ENCODE measurements at places on chromosomes 6 and 20.

- no peak for DNase-seq
Observed at GRCh38 chr6:165854061-165854862, 191.2 kb upstream of the PDE10A start.

DNA sequence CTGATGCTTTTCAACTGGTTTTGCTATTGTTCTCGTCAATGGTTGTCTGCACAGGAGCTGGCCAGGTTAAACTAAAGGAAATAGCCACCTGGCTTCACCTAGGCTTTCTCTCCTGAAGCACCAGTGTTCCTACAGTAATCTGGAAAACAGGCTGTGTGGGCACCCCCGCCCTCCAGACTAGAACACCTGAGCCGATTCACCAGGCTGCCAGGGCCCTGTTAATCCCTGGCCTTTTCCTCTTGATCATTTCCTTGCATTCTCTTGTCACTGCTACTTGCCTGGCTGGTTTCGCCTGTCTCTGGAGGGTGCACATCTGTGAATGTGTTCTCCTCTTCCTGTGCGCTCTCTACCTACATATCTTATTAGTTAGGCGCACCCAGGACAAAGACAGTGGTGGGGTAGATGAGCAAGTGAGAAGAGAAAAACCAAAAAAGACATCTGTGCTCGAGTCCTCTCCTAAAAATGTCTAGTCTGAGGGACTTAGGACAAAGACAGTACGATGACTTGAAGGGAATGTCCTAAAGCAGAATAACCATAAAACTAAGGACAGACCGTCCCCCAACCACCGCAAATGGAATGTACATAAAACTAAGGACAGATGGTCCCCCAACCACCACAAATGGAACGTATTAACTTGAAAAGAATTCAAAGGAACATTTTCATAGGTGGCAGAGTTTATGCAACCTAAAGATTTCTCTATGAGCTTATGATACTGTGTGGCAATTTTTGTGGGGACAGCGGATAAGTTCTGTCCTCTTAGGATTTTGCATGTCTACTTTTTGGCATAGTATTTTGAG lies 45.9 kb upstream of the EMILIN3 start:
- DNase-seq = peak; percentile 53

- peak; percentile 11 for DNase-seq
Observed at GRCh38 chr20:33693741-33694638, 7.8 kb upstream of the E2F1 start.

DNA sequence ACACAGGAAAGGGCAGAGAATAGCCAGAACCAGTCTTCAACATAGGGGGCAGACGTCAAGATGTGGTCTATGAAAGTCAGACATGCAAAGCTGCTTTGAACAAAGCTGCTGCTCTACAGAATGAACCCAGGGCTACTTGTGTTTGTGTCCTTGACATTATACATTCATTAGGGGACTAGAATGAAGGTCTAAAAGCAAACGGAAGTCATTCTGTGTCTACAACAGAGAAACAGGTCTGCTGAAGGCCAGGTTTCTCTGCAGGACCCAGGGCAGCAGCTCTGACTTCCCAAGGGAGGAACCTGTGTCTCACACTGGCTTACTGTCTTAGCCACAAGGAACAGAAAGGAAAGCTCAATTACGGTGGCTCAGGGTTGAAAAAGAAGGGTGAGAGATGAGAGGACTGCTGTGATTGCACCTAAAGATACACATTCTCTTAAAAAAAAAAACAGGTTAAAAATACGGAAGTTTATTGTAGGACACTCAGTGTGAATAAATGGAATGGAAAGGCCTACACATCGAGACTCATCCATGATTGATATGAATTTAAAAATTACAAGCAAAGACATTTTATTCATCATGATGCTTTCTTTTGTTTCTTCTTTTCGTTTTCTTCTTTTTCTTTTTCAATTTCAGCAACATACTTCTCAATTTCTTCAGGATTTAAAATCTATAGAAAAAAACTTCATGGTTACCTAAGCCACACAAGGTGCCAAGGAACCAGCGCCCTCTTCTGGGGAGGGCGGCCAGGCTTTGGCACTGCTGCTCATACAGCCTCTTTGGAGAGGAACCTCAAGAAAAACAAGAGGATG lies 6.7 kb downstream of the PSMA7 start:
- DNase-seq = peak; percentile 60

DNA sequence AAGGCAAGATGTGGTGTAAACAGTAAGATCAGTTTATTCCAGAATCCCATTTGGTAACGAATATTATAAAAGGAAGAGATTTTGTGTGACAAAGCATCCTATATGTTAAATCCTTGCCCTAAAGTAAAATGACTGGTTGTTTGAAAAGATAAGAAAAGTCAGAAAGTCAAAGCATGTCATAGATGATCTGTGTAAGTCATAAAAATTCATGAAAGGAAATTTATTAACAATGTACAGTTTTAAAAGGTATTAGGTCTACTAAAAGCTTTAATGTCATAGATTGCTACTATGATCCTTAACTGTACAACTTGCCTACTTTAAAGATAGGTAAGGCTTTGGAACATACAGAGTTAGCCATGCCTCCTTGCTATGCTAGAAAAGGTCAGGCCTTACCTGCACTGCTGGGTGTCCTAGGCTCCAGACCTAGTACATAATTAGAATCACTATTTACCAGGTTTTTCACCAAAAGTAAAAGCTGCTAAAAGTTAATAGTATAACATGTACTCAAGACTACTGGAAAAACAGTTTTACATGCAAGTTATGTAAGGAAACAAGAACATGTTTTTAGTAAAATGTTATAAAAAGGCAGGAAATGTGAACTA lies 1090.1 kb upstream of the ADGRB3 start:
- DNase-seq = no peak

DNA sequence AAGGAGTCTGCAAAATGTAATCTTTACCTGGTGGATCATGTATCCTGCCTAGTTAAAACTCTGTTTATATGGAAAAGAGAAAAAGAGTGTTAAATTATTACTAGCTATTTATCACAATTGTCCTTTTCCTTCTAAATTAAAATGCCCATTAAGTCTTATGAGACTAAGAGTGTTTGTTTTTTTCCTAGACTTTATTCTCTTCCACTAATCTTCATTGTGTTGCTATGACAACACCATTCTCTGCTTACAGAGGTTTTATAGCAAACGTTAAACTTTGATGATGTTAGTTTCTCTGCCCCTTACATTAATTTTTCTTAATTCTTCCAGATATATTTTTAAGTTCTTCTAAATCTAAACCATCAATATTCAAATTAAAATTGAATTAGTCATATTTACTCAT lies 420.8 kb downstream of the TBC1D32 start:
- no peak for DNase-seq

GRCh38 chr20:11651647-11652046 lies 266.0 kb upstream of the BTBD3 start:
- no peak for DNase-seq

DNA sequence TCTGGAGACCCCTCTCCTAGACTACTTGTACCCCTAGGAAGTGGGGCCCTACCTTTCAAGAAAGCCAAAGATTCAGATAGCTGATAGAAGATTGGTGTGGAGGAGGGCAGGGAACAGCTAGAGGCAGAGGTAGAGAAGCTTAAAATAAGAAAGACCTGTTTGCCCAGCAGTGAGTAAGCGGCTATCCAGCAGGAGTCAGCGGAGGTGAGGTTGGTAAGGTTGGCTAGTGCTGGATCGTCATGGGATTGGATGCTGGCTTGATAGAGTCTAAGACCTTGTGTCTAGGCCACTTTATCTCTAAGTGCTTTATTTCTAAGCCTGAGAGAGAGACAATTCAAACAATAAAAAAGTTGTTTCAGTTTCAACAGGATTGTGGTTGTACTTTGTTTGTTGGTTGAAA lies 19.1 kb downstream of the ANKS1A start:
- no peak for DNase-seq

DNA sequence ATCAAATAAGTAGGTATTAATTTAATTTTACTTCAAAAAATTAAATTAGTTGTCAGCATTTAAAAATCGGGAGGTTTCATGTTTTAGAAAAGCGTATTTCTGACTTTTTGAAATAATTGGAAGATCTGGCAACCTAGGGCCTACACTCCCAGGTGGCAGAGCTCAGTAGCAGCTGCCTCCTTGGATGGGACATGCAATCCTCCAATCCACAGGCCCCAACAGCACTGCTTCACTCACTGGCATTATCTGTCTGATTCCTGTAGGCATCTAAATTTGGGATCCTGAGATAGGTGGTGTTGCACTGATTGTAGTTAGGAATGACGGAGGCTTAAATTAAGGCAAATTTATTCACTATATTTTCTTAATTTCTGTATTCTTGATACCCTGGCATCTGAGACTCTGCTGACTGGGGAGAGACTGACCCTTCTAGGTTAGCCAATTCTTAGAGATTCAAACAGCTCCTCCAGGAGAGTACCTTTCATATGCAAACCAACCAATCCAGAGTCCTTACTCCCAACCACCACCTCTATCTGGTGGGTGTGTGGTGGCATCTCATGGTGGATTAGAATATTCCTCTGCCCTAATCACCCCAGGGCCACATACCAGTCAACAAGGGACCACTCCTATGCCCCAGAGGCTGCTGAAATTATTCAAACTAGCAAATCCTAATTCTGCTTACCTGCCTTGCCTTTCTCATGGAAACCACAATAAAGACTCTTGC lies 146.6 kb upstream of the GLP1R start:
- no peak for DNase-seq

- DNase-seq = peak; percentile 25
Observed at GRCh38 chr6:161736781-161737292, 463.0 kb upstream of the AGPAT4 start.

- DNase-seq = no peak
Observed at GRCh38 chr6:2204272-2204671, 41.1 kb downstream of the GMDS start.

GRCh38 chr20:36028106-36028808 lies 59.9 kb downstream of the CNBD2 start:
- no peak for DNase-seq

- DNase-seq = no peak
Observed at GRCh38 chr6:1497761-1498105, 108.4 kb downstream of the FOXF2 start.

DNA sequence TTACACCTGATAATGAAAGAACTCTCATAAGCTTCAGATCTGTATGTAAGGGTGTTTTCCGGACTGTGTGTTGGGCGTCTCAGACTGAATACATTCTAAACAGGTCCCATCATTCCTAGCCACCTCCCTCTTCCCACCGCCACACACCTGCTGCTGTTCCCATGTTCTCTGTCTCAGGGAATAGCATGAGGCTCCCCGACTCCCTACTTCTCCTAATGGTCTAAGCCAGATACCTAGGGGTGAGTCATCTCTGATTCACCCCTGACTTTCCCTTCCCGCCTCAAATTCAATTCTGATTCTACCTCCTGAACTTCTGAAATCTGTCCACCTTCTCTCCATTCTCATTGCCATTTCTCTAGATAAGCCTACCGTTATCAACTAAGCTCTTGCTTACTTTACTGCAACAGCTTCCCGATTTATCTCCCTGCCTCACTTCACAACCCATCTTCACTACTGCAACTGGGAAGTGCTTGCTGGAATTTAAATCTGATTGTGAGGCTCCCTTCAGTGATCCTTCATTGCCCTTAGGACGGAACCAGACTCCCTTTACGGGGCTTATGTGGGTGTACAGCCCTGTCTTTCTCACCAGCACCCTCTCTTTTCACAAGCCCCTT lies 1.6 kb downstream of the TMEM14A start:
- DNase-seq = no peak

DNA sequence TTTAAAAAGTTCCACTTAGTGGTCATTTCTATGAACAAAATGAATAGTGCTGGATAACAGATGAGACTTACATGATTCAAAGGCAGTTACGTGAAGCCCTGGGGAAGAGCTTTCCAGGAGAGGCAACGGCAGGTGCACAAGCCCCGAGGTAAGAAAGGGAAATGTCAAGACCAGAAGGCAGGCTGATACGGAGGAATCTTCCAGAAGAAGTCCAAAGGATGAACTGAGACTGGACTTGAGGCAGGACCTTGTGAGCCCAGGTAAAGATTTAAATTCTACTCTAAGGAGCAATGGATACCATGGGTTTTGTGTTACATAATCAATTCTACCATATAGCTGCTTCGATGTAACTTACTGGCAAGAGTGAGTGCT lies 164.6 kb downstream of the BCAS1 start:
- no peak for DNase-seq

DNA sequence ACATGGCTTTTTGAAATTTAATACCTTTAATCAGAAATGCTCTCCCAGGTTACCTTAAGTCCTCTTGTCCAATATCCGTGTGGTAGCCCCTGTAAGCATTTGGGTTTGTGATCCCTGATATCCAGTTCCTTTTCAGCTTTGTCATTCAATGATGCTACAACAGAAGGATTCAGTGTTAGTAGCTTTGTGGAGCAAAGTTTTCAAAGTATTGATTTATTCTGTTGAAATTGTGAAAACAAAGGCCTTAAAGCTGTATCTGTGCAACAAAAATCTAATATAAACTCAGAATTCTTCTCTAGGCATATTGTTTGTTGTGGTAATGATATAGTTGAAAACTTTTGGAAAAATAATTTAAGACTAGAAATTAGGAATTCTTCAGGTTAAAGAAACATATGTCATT lies 91.9 kb downstream of the ADGRB3 start:
- DNase-seq = no peak

- DNase-seq = no peak
Observed at GRCh38 chr6:36142971-36143838, 12.9 kb downstream of the MAPK13 start.

DNA sequence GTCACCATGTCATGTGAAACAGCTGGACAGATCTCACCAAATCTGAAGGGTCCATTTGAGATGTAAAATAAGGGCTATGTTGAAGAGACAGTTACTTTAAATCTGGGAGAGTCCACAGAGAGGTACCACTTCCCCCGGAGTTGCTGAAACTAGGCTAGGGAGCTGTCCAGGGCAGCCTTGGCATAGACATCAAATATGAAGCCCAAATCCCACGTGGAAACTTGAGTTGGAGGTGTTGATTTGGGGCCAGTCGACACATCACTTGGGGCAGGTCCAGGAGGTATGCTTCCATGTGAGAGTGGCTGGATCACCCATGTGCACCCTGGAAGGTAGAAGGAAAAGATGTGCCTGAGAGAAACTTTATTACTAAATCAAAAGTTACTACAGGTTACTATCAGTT lies 12.0 kb upstream of the SERPINB9 start:
- DNase-seq = no peak

DNA sequence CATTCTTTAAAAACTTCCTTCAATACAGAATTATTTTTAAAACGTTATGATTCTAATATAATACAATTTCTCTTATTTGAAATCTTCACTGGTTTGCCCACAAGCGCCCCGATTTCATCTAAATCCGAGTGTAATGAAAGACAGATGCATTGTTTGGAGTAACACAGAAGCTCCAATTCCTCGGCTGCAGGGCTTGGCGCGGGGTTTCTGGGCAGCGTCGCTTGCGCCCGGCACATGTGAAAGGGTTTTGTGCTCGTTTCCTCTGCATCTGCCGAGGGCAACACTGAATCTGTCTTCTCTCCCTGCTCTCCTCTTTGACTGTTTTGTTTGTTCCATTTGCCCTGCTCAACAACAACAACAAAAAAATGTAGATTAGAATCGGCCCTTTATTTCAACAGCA lies 248.6 kb upstream of the QKI start:
- no peak for DNase-seq

GRCh38 chr6:151488226-151488625 lies 5.6 kb upstream of the CCDC170 start:
- peak; percentile 8 for DNase-seq
